Suprapubic skin (tissue), 4 donors: ENCODE measurements at places on chromosomes 11 and 22.

- no peak for DNase-seq
These were observed 83.6 kb downstream of the KCNJ1 start for GRCh38 chr11:128783513-128783912.

- DNase-seq: no peak
These were observed 15.3 kb upstream of the PICK1 start for GRCh38 chr22:38041760-38042487.

GRCh38 chr11:47980088-47980906 lies at the start of gene PTPRJ:
TSS of gene PTPRJ (plus strand) at chr11:47980559. CDS start at chr11:47980913, 354 bp downstream.
- DNase-seq: no peak

DNA sequence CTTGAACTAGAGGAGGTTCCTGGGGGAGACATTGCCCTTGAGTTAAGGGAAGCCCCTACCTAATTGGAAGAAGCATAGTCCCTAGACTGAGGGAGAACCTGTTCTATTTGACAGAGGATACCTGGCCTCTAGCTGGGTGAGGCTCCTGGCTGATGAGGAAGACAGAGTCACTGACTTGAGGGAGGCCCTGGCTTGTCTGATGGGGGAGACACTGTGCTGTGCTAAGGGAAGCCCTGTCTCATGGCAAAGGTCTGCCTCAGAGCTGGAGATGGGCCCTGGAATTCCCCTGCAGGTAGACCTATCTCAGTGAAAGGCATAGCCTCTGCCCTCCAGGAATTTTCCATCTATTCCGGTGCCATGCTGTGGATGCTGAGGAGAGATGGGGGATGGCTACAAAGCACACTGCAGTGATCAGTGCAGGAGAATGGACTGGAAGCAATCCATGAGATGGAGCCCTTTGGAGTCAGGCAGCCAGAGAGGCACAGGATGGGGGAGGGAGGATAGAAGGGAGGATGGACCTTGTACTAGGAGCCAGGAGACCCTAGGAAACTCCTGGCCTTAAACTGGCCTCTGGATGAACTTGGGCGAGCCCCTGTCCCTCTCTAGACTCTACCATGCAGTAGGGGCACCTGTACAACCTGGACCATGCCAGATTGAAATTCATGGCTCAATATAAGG lies 39.9 kb downstream of the SLCO2B1 start:
- no peak for DNase-seq

DNA sequence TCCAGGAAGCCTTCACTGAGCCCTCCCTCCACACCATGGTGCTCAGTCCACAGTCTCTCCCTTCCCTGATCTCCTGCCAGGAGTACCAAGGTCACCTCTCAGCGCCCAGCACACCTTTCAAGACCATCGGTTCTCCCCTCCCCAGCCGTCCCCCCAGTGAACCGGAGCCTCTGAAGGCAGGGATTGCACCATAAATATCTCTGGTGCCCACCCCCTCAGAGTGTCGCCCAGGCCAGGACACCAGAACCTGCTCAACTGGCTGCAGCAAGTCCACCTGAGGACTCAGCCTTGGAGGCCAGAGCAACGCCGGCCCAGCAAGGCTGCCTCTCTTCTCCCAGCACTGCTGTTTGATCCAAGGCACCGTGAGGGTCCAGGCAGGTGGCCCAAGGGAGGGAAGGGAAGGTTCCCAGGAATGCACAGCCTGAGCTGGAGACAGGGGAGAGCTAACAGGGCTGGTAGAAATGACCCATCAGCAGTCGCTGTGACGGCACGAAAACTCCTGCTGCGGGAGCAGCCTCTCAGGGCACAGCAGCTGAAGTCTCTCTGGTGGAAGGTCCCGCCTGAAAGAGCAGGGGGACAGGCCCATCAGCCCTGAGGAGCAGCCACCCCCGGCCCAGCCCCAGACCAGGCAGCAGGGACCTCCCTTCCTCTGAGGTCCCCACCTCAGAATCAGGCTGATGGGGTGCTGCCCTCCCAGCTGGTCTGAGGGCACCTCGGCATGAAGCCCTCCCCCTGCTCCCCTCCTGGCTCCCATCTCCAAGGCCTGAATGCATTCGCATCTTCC lies 80.3 kb downstream of the BUD13 start:
- peak; percentile 54 for DNase-seq

DNA sequence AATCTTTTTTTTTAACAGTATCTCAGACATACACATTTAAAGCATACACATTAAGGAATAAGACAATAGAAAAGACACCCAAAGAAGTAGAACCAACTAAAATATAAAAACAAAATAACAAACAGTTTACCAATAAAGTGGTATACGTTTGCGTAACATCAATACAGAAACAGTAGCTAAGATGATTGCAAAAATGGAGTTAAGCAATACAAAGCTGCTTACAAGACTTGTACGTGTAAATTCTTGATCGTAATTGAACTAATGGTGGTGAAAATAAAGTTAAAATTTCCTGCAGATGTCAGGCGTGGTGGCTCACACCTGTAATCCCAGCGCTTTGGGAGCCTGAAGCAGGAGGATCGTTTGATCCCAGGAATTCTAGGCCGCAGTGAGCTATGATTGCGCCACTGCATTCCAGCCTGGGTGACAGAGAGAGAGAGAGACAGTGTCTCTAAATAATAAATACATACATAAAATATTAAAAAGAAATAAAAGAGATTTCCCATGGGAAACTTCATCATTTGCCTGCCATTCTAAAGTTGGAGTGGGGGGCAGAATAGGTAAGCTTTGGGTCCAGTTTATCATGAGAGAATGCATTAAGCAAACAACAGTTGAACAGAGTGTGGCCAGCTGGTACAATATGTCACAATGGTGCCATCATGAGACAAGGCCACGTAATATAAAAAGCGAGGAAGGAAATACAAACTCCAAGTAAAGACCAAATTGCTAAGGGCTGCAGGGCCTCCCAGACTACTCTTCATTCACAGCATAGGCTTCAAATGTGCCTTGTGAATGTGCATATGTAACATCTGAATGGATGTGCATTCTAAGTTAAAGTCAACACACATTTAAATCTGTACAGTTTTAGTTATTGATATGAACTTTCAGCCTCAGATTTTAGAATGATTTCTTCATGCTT lies 38.9 kb upstream of the EED start:
- no peak for DNase-seq

DNA sequence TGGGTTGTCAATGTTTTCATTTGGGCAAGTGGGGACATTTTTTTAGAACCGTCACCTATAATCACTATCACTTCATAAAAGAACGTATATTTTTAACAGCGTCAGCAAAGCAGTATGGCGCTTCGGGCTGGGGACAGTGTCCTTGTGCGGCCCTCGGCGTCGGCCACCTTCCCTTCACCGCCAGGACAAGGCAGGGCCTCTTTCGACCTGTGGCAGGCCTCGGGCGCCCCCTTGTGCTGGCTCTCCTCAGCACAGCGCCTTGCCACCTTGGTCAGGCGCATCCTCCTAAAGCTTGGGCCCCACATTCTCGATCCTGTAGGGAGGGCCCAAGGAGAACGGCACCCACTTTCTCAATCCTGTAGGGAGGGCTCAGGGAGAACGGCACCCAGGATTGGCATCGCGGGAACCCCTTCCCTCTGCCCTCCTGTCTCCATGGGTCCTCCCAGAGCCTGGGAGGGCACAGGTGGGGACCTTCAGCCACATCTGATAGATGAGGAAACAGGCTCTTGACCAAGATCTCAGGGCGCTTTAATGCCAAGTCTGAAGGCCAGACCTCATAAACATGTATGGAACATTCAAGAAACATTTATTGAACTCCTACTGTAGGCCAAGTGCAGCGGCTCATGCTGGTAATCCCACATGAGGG lies 11.5 kb upstream of the FADD start:
- no peak for DNase-seq

DNA sequence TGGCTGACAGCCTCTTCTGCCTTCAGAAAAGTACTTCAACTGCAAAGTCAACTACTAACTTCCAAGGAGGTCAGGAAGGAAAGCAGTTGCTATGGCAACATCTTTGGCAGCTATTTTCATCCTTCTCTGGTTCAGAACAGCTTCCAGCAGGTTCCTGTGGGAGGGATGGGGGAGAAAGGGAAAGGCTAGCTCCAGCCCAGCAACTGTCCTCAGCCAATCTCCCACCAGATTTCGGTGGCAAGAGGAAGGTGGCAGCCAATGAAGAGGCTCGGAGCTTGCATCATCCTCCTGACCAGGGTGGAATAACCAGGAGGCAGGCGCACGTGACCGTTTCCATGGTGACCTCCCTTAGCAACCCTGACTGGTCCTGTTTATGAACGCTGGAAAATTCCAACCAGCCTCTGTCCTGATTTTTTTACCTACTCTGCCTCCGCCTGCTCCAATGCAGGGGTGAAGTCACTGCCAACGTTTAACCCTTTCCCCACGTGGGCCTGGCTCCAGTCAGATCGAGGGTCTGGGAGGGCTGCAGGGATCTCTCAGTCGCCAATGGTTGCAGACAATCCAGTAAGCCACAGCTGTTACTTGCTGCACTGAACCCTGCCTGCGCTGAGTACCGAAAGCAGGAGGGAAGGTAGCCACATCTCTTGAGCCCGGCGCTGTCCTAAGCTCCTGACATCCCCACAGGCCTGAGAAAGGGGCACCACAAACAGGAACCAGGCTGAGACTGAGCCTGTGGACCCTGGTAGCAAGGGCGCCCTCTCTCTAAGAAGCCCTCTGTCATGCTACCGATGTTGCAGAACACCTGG lies 11.2 kb upstream of the MALAT1 start:
- peak; percentile 100 for DNase-seq

- DNase-seq: no peak
These were observed 144.7 kb downstream of the TTC17 start for GRCh38 chr11:43503417-43503816.

- no peak for DNase-seq
These were observed 82.2 kb upstream of the SEPTIN5 start for GRCh38 chr22:19631899-19632667.

DNA sequence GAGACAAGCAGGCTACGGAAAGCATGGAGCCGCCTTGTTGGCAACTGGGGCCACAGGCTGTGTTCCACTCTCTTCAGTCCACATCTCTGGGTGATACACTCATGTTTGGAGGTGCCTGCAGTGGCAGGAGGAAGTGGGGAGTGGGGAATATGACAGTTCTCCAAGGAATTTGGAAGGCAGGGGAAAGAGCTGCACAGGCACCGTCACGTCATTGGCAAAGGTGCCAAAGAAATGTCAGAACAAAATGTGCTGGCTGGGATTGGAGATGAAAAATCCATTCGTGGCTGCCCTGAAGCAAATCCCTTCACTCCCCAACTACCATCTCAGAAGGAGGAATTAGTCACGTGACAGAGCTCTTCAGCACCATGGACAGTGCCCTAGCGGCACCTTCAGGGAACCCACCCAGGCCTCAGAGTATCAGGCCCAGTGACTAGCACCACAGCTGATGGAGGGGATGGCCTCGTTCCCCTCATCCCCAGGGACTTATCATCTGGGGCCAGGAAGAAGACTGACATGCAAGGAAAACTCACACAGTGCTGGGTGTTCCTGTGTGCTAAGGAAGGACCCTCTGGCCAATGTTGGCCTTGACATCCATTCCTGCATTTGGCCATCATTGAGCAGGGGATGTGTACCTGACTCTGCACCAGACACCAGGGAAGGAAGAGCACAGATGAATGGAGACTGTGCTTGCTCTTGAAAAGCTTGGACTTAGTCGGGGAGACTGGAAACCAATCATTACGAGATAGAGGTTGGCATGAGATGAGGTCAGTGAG lies 48.5 kb upstream of the PRDM11 start:
- peak; percentile 82 for DNase-seq

DNA sequence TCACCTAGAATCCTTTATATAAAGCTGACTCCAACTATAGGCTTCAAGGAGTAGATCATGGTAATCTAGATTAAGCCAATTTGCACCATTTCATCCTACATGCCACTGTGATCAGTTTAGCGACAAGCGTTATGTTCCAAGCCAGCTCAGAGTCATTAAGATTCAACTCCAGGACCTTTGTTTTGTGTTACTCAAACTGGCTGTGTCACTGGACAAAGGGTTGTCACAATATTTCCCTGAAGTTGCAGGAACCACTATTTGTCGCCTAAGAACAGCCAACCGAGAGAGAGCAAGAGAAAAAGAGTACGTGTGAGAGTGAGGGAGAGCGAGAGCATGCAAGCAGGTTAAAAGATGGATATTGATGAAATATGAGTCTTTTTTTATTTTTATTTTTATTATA lies 104.8 kb downstream of the USP35 start:
- no peak for DNase-seq

GRCh38 chr11:114556135-114556534 lies 3.5 kb downstream of the NXPE1 start:
- no peak for DNase-seq

DNA sequence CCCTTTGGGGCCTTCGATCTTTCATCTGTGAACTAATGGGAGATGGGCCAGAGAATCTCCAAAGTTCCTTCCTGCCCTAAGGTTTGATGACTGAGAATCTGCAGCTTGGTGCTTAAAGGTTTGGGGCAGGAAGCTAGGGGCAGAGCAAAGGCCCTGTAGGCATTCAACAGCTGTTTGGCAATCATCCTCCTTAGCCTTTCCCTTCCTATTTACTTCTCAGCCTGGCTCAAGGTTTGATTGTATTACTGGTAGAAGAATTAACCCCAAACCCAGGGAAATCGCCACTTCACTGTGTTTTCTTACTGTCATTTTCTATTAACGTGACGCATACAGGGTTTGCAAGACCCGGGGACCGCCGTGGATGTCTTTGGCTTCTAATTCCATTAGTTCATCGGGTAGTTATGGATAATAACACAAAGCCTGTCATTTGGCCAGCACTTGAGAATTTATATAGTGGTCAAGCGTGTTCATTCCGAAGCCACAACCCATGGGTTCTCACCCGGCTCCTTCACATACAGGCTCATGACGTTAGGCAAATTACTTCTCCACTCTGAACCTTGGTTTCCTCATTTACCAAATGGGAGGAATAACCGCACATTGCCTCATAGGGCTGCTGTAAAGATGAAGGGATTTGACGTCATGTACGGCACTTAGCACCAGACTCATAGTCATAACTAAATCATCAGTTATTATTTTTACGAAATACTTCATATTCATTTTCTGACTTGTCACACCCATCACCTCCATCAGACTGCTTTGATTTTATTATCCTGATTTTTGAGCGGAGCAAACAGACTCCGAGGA lies 158.1 kb downstream of the FBXO7 start:
- no peak for DNase-seq

GRCh38 chr11:47918882-47919495 lies 61.4 kb upstream of the PTPRJ start:
- no peak for DNase-seq

DNA sequence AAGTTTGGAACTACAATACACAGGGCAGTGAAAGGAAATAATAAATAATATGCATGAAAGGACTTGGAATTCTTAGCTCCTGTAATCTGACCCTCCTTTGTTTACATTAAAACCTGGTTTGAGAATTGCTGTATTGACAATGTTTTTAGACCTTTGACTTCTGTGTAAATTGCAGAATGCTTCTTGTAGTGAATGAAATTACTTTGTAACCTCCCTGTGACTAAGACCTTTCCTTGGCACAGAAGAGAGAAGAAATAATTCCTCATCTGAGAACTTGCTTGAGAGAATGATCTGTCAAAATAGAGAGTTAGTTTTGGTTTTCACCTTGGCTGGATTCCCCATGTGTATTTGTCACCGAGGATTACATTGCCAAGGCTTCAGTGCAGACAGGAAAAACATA lies 640.0 kb upstream of the ANO5 start:
- DNase-seq: no peak

- no peak for DNase-seq
These were observed 247.0 kb downstream of the TENM4 start for GRCh38 chr11:79193663-79194310.

- DNase-seq: no peak
These were observed 7.2 kb downstream of the ADAMTS15 start for GRCh38 chr11:130455483-130456127.
